Kasumi-1 (cell line): ENCODE measurements at places on chromosomes 7 and 10.
A peak's percentile ranks its signal among the peaks of the same experiment; 100 is the strongest.

DNA sequence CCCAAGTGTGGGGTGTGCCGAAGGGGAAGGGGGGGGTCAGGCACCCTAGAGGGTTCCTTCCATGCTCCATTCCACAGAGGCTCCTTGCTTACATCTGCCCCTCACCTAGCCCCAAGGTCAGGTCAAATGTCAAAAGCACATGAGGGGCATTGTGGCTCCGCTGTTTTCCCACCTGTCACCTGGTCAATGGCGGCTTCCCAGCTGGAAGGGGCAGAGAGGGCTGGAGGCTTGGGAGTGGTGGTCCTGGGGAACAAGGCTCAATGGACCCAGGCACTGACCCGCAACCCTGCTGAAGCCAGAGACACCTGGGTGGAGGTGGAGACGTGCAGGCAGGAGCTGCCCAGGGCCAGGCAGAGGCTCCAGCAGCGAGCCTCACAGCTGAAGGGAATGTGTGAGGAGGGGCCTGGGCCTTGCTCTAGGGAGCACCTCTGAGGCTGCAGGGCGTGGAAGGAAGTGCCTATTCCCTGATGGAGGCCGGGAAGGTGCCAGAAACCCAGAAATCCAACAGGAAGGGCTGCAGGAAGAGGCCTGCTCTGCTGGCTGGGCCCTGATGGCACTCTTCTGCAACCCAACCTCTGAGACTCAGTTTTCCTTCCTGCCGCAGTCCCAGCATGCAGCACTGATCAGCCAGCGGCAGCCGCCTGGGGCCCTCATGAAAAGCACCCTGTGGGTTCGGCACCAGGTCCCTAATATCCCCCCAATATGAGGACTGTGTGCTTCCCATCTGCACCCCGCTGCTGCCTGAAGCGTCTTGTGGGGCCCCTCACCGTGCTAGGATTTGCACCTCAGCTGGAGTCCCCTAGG lies 16.0 kb downstream of the RASGEF1A start:
- DNase-seq: no peak

GRCh38 chr10:128823201-128823600 lies 643.8 kb upstream of the MGMT start:
- no peak for DNase-seq

DNA sequence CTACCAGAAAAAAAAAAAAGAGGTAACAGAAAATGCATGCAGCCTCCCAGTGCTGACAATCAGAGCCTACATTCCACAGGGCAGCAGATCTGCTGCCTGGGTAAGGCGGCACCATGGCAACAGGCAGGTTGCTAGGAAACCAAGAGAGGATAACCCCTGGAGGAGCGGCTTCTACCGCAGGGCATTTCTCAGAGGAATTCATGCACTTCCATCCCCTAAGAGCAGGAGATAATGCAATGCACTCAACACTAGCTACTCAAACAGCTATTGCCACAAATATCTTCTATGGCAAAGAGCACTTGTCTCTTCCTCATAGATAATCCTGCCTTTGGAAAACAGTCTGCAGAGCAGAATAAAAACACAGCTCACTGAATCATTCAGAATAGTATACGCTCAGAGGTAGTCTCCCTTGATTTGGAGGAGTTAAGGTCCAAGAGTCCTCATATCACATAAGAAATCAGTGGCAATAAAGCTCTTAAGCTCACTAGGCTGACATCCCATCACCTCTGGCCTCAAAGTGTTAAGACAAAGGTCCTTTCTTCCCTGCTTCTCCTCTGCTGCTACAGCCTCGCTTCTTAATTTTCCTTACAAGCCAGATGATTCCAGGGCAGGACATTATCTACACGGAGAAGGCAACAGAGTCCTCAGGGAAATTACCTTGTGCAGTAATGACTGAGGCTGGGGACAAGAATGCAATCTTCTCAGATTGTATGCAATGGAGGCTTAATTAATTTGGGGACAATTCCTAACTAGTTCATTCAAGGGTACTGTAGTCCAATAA lies 10.7 kb downstream of the PSAP start:
- DNase-seq: no peak

GRCh38 chr7:33388332-33388731 lies 259.0 kb downstream of the BBS9 start:
- no peak for DNase-seq

DNA sequence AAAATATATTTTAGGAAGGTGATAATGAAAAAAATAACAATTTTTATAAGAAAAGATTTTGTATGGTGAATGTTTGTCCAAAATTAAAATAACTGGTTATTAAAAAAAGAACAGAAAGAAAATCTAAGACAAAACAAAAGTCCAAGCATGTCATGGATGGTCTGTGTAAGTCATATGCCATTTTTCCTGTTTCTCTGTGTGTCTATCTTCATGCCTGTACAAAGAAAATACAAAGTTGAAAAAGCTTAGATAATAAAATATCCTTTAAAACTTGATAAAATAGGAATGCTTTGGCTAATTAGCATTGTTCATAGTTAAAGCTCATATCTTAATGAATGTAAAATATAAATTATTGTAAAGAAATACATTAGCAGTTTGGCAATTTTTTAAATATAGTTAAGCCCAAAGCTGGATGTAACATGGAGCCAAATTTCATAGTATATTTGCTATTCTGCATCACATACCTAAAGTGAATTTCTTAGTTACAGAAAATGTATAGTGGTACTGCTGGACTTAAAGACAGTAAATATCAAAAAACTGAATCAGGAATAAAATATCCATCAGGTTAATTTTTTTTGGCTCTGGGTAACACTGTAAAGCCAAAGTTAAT lies 661.1 kb downstream of the PCDH15 start:
- DNase-seq: peak; percentile 14

- DNase-seq: peak; percentile 89
Measured at GRCh38 chr10:69318106-69318866, 40.0 kb downstream of the HK1 start.

DNA sequence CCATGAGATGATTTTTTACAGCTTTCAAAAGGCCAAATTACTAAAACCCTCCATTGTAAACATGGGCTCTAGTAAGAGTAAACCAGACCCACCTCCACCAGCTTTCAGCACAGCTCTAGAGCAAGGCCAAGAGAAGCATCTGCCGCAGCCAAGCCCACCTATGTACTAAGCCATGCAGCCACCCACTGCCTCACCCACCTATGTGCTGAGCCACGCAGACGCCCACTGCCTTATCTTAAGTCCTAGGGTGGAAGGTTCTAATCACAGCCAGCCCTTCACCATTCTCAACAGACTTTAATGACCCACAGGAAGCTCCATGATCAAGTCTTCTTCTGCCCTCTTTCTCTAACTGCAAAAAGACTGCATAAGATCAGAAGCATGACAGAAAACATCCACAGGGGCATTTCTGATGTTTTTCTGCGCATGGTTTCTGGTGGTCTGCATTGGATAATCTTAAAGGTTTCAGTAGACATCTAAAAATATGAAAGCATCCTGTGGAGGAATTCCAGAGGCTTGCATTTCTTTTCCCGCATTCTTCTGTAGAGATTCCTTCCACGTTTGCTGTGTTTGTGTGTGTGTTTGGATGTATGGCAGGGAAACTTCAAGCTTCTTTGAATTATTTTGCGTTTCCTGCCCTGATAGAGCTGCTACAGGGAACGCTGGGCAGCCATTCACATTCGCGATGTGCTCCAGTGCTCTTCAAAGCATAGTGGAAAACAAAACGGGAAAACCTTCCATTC lies 286.1 kb upstream of the KLF6 start:
- no peak for DNase-seq

GRCh38 chr7:148911626-148912025 lies 27.5 kb upstream of the EZH2 start:
- DNase-seq: no peak

DNA sequence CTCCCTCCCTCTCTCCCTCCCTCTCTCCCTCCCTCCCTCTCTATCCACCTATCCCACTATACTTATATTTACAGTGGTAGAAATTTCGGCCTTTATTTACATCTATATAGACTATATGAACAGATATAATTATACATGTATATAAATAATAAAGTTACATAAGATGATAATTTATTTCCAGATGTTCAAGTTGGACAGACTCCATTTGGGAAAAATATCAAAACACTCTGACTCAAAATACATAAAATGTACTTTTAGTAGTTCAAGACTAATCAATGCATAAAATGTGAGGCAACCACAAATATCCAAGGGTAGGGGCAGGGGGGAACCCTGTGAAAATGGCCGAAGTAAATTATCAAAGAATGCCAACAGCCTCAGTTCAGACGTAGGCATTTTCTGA lies 203.0 kb downstream of the FANK1 start:
- DNase-seq: no peak
